ENCODE measurements at places on chromosomes 13 and 19.

GRCh38 chr13:73061876-73062275 is 3.1 kb downstream of the KLF5 start:
- DNase-seq, result no peak

GRCh38 chr13:24223341-24224231 is 63.1 kb downstream of the SPATA13 start:
- DNase-seq, result no peak

- DNase-seq, result no peak
These were observed 55.4 kb downstream of the CHST8 start for GRCh38 chr19:33676999-33677665.

DNA sequence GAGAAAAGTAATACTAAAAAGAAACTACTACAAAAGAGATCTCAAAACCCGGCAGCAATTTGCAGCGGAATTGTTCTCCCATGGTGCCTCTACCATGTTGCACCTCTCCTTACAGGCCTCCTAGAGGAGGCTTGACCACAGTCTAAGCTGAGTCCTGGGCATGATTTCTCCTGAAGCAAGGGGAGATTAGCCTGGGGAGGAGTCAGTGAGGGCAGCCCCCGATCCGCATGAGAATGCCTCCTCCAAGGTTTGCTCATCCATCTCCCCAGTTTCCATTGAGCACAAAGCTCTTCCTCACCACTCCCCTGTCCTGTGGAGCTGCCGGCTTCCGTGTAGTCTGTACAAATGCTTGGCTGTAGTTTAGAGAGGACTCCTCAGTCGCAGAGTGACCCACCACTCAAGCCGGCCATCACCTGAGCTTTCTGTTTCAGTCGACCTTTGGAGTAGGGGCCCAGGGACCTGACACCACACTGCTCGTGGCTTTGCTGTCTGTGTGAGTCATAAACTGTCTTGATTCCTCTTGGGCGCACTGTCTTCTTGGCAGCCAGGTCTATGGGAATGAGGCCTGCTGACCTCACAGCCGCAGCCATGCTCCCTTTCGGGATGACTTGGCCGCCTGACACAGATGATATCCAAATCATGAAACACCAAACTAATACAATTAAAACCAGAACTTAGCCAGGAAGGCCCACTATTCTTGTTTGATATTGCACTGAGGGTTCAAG is 72.3 kb downstream of the C1QTNF9 start:
- DNase-seq, result no peak

GRCh38 chr19:54179262-54179852 is 6.4 kb upstream of the TMC4 start:
- DNase-seq, result no peak

DNA sequence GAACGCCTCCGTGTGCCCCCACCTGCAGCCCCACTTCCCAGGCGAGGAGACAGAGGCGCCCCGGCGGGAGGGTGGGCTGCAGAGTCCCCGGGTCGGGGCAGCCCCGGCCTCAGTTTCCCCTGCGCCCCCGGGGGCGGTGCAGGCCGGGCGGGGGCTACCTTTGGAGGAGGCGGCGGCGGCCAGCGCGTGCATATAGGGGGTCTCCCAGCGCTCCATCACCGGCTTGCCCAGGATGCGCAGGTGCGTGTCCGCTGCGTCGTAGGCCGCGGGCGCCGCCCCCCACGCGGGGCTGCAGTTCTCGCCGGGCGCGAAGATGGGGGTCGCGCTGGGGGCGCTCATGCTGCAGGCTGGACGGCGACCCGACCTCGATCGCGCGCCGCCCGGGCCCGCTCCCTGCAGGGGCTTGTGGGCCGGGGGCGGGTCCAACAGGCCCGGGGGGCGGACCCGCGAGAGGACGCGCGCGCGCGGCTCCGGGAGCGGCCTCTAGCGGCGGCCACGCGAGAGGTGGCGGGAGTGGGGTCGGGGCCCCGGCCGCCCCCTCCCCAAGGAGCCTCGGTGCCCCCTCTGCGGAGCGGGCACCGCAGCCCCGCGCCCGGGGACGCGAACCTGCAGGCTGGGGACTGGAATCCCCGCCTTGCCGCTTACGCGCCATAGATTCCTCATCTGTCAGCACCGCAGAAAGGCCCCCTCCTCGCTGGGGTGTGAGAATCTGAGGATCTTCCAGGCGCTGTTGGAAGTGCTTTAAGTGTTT is at the start of gene GAMT:
Gene GAMT, minus strand, starts transcription at position 405 of the 751 bp plus-strand sequence. Its CDS starts 66 bp downstream, at position 339.
- peak; percentile 43 for DNase-seq

GRCh38 chr19:29145756-29146155 is 67.2 kb downstream of the UQCRFS1 start:
- DNase-seq, result no peak

GRCh38 chr19:8213827-8214672 is 4.9 kb downstream of the CERS4 start:
- no peak for DNase-seq

GRCh38 chr19:14528419-14529253 is 758 bp upstream of the TECR start:
- no peak for DNase-seq

- DNase-seq, result no peak
These were observed 257.8 kb downstream of the ENOX1 start for GRCh38 chr13:43528992-43529391.

DNA sequence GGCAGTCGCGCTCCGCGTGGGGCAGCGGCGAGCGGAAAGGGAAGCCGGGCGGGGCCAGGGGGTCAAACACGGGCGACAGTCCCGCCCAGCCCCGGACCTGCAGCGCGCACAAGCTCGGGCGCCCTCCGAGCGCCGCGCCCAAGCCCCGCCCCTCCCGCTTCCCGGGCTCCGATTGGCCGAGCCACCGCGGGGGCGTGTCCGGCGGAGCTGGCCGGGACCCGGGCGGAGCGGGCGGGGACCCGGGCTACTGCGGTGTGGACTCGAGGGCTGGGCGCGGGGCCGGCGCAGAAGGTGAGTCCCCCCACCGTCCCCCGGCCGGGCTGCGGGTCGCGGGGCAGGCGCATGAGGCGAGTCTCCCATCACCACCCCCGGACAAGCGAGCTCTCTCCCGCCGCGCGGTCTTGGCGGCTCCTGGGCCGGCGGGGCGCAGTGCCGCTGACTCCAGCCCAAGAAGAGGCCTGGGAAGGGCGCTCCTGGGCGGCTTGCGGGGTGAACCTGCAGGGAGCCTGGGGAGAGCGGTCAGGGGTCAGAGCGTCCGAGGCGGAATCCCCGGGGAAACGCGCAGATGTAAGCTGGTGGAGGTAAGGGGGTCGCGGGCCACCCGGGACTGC is at the start of gene PLEKHF1:
Gene PLEKHF1, plus strand, starts transcription at position 247 of the 611 bp plus-strand sequence. CDS start 8,379 bp downstream, outside the sequence.
- peak; percentile 74 for DNase-seq

DNA sequence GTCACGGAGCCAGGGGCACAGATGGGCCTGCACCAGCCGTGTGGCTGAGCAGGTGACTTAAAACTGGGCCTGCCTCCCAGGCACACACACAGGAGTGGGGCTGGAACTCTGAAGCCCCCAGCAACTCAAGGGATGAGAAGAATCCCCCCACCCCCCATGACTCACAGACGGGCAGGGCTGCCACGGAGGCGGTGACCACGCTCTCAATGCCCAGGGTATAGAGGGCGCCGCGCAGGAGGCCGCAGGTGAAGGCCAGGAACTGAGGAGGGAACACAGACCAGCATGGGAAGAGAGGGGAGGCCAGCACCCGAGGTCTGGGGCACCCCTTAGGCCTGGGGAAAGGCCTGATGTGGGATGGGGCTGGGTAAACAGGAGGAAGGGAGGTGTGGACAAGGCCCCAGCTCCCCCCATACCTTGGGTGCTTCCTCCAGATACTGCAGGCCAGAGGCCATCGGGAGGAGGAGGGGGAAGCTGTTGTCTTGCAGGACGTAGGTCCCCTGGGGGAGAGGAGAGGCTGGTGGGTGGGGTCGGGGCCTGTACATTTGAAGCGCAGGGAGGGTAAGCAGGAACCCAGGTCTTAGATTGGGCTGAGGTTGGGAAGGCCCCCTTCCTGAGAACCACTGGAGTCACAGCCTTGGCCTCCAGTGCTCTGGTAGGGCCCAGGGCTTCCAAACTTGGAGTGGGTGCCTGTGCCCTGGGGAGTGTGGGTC is 3.1 kb upstream of the NKPD1 start:
- no peak for DNase-seq

DNA sequence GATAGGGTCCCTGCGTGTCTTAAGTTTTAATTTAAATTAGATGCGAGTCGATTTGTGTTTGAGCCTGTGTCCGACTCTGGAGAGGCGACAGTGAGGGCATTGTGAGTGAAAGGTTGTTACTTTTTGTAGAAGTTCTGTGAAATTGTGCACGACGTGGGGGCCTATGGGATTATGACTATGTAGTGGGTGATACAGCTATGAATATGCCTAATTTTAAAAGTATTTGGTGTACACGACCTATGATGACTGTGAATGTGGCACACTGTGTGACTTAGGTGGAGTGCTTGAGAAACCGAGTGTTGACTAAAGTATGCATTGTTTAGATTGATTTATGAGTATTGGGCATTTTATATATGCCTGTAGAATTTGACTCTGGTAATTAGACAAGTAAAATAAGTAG is 646 bp downstream of the ZNF567 start:
- no peak for DNase-seq

- no peak for DNase-seq
These were observed 25.9 kb downstream of the C2CD4C start for GRCh38 chr19:383040-383439.

DNA sequence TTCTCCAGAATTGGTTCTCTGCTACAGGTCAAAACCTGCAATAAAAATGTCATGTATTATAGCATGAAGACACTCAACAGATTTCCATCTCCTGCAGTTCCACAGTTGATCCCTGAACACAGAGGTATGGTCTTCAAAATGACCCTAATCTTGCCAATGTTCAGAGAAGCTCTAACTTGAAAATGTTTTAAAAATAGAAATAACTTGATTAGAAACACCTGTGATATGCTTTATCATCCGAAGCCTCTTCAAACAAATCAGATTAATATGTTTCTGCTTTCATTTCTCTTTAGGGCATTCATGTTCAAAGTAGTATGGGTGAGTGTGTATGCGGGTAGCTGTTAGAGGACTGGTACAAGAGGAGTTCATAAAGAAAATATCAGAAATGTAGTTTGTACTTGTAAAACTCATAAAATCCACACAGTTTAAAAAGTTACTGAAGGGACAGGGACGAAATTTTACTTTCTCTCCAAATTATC is 60.4 kb downstream of the KCNRG start:
- DNase-seq, result no peak

GRCh38 chr19:49414256-49414655 is 9.0 kb downstream of the PTH2 start:
- no peak for DNase-seq

DNA sequence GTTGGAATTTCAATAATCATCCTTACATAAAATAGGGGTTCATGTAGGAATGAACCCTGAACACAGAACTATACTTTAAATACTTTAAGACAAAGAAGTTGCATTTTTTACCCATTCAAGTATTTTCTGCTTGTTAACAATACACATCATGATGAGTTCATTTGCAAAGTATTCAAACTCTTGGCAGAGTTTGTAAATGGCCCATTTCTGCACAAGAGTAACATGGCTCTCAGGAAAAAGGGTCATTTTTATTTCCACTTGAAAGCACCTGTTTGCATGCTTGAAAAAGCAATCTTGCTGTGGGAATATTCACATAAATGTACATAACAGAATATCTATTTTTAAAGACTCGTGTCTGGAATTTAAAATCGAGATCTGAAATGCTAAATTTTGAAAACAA is 18.1 kb downstream of the ESD start:
- DNase-seq, result no peak

GRCh38 chr19:41821003-41821735 is 23.3 kb downstream of the LYPD4 start:
- no peak for DNase-seq

DNA sequence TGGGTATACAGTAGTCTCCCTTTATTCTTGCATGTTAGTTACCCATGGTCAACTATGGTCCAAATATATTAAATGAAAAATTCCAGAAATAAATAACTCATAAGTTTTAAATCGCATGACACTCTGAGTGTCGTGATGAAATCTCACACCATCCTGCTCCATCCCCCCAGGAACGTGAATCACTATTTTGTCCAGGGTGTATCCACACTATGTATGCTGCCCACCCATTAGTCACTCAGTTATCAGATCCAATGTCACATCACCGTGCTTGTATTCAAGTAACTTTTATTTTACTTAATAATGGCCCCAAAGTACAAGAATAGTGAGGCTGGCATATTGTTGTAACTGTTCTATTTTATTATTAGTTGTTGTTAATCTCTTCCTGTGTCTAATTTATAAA is 115.8 kb upstream of the SERP2 start:
- no peak for DNase-seq

- no peak for DNase-seq
These were observed 11.7 kb upstream of the PROZ start for GRCh38 chr13:113146750-113147149.

- no peak for DNase-seq
These were observed 8.4 kb downstream of the KANK3 start for GRCh38 chr19:8334458-8335342.

- DNase-seq, result no peak
These were observed 274.0 kb upstream of the SOX1 start for GRCh38 chr13:111792956-111793355.

DNA sequence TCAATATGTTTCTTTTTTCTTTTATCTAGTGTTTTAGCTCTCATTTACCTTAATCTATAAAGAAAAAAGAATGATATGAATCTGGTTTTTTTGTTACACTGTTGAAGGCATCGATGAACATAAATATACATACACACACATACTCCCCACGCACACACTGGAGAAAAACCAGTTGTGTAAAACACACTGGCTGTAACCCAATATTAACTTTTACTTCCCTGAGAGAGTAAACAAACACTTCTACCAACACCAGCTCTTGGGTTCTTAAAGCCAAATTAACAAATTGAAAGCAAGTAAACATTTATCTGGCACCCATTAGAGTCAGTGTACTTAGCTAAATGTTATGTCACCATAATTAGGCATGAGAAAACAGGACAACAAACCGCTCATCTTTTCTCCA is 145.7 kb downstream of the ABCC4 start:
- no peak for DNase-seq

- no peak for DNase-seq
These were observed 1.5 kb downstream of the OR10H1 start for GRCh38 chr19:15813916-15814315.

DNA sequence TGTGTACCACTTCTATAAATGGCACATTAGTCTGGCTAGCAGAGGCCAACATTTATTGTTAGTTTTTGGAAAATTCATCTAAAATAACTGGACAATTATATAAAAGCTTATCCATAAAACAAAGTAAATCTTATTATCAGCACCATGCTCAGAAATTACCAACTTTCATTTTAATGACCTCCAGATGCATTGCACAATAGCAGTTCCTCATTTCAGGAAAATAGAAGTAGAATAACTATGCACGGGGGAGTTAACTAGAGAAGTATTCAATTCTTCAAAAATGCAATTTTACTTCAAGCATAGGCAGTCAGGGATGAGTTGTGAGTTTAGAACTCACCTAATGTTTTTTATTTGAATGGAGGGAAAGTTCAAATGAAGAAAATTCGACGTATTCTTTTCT is 1023.5 kb downstream of the PCDH17 start:
- DNase-seq, result no peak

DNA sequence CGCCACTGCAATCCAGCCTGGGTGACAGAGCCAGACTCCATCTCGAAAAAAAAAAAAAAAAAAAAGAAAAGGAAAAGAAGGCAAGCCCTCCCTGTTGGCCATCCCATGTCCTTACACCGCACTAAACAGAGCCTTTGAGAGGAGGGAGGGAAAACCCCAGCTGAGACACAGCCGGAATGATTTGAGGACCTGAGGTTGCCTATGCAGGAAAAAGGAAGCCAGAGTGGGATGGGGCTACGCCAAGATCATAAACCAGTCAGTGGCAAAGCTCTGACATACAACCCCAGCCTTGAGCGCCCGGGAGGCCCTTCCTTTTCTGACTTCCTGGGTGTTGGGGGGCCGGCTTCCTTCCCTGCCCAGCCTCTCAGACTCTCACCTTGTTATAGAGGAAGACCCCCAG is 12.5 kb upstream of the CHERP start:
- DNase-seq, result no peak

All from activated CD4-positive, alpha-beta T cell treated with anti-CD3 and anti-CD28 coated beads for 1 hour (primary cell).